ENCODE measurements at places on chromosomes 1 and 21.

DNA sequence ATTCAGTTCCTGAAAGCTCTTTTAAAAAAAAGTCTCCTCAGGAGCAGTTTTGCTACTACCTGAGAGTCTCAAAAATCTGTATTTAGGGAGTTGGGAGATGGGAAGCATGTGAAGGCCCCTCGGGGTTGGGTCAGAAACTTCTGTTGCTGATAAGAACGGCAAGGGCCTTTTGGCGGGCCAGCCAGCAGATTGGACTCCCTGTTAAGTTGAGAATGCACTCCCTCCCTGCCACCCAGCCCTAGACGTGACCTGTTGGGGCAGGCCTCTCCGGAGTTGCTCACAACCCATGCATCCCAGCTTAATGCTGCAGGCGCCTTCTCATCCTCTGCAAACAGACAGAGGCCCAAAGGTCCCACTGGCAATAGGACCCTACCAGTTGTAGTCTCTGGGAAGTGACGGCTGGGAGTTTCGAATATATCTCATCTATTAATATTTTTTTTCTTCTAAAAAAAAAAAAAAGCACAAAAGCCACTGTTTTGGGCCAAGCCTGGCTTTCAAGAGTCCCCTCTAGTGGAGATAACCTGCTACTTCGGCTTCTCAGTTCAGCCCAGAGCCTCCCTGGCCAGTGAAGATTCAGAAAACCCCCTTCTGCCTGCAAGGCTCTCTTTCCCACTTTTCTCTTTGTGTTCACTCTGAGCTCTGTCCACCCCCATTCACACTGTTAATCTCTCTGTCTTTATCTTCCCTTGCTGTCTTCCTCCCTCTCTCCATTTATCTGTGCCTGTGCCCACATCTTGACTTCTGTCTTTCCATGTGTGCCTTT is 5.3 kb downstream of the PLXNA2 start:
- no peak for DNase-seq

DNA sequence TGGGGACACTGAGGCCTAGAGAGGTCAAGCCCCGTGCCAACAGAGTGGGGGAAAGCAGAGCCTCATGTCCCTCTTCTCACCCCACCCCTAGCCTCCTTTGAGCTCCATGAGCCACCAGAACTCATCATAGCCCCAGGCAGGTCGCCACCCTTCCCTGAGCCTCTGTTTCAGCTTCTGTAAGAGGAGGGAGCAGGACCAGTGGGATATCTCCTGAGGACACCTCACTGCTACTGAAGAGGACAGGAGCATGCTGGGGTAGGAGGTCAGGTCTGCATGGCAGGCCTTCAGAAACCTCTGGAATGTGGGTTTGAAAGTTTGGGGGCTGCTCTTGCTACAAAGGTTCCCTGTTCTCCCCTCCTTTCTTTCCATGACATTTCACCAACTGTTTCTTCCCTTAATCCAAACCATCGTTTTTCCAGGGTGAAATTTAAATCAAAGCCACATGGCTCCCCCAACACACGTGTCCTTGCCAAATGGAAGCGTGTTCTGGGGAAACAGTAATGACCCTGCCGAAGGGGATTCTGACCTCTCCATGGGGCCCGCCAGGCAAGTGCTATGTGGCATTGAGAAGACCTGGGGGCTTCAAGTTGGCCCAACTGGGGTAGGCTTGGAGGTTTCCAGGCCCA is 88.1 kb upstream of the RUNX3 start:
- no peak for DNase-seq

- no peak for DNase-seq
Measured at GRCh38 chr1:166511761-166512160, 327.5 kb upstream of the POGK start.

DNA sequence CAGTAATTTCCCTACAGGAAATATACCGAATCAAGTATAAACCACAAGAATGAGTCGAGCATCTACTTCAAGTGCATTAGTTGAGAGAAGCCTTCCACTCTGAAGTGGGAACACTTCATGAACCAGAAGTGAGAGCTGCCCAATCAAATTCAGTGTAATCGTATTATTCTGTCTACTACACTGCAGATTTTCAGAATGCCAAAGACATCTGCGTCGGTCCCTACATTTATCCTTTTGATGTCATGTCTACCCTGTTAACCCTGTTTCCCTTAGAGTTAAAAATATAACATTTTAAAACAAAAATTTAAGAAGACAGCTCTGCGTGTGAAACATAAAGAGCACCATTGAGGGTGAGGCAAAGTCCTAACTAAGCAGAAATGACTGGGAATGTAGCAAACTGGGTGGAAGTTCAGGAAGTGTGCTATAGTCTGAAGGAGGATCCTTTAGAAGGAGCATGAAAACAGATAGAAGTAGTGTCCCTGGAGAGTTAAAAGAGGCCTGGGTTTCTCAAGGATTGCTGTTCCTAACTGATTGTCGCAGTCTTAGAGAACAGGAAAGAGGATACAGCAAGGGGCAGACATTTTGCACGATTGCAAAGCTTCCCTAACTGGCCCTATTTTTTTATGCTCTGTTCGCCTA is 291.2 kb downstream of the PTPRC start:
- no peak for DNase-seq

- DNase-seq, result no peak
Measured at GRCh38 chr1:6448749-6449631, 17.0 kb downstream of the TNFRSF25 start.

- no peak for DNase-seq
Measured at GRCh38 chr1:3858231-3858981, 1.1 kb downstream of the DFFB start.

DNA sequence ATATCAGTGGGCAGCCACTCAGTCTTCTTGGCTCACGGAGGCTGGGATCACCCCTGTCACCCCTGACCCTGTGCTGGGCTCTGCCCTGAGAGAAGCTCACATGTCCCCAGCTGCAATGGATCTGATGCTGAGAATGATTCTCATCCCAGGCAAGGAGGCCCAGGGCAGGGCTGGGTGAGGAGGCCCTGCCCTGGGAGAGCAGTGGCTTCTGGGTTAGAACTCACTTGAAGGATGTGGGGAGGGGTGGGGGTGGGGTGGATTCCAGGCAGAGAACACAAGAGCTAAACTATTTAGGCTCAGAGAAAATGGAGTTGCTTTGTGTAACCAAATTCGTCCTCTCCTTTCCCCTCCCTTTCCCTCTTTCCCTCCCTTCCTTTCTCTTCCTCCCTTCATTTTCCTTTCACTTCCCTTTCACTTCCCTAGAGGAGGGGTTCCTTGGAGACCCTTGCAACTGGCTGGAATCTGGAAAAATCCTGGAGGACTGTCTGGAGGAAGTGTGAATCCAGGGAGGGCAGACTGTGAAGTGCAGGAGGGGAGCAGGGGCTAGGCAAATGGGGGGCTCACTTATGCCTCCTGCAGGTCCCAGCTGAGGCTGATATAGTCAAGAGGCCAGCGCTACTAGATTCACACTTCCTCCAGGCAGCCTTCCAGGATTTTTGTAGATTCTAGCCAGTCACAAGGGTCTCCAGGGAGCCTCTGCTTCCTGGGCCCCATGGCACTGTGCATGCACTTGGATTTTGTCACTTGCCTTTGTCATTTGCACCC is 47.0 kb downstream of the IGSF21 start:
- no peak for DNase-seq

DNA sequence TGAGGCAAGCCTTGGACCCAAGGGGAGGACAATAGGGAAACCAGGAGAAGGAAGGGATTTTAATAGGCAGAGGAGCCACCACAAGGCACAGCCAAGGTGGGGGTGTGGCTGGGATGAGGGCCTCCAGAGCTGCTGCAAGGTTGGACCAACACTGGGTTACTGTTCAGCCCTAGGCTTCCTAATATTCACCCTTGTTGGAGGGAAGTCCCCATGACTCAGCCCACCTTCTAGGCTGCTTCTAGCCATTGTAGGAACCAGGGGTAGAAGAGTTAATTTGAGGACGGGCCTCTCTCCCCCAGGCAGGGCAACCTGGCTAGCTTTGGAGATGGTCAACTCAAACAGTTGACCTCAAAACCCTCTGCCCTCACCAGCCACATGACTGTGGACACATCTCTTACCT is 59.5 kb downstream of the KCNN3 start:
- no peak for DNase-seq

DNA sequence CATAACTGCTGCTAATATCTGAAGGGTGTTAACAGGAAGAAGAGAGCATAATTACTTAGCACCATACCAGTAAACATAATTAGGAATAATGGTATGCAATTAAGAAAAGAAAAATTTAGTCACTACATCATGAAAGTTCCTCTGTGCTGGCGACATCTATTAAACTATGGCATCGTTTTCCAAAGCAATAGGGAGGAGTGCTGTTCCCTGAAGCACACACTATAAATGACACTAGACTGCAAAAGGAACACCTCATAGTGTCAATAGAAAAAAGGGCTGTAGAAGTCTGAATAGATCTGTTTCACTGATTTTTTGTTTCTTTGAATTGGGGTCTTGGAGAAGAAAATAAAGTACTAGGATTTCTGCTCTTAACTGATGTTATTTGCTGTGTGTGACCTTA is 773.6 kb upstream of the B3GALT2 start:
- DNase-seq, result no peak

GRCh38 chr1:73042403-73042802 is 760.1 kb upstream of the NEGR1 start:
- no peak for DNase-seq

GRCh38 chr1:37958690-37959089 is 11.8 kb upstream of the INPP5B start:
- DNase-seq, result no peak

DNA sequence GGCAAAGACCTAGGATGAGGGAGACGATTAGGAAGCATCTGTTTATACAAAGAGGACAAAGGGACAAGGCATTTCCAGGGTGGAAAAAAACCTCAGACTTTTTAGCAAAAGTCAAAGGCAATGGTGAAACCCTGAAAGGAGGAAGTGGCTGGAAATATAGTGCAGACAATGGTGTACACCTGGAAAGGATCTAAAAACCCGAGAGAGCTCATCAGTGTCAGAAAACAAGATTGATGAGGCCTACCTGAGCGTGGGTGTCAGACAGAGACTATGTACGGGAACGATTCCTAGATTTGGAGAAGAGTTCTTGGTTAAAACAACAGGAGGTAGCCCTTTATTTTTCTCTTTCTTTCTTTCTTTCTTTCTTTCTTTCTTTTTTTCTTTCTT is 68.8 kb upstream of the HUNK start:
- DNase-seq, result no peak

DNA sequence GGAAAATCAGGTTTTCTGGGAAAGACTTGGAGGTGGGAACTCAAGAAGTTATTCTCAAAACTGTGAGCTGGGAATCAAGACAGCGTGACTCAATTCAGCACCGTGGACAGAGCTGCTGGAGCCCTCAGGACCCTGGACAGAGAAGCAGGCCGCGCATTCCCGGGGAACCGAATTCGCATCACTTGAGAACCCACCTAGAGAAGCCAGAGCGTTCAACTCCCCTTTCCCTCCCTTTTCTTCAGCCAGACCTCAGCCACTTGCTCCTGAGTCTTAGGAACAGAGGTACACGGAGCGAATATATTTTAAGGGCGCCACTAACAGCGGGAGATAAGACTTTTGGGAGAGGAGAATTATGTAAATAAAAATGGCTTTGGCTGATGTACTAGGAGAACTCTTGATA is 2.0 kb upstream of the LIN28A start:
- DNase-seq, result peak; percentile 71

- DNase-seq, result no peak
Measured at GRCh38 chr1:3879787-3880428, 20.2 kb downstream of the C1orf174 start.

- no peak for DNase-seq
Measured at GRCh38 chr21:38952890-38953289, 147.2 kb downstream of the ETS2 start.

DNA sequence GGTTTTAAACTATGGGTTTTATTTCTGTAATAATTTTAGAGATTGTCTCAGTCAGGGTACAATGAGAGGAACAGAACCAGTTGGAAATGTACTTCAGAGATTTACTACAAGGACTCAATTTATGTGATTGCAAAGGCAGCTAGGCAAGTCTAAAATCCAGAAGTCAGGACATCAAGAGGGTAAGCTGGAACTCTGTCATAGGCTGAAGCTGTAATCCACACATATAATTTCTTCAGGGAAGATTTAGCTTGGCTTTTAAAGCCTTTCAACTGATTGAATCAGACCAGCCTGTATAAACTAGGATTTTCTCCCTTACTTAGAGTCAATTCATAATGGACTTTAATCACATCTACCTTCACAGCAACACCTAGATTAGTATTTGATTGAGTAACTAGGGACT is 24.3 kb upstream of the LELP1 start:
- DNase-seq, result no peak

- no peak for DNase-seq
Measured at GRCh38 chr1:9247894-9248293, 13.3 kb downstream of the H6PD start.

- no peak for DNase-seq
Measured at GRCh38 chr1:180208264-180208663, 21.8 kb upstream of the LHX4 start.

GRCh38 chr1:214514032-214514818 is 37.2 kb downstream of the PTPN14 start:
- DNase-seq, result no peak

GRCh38 chr1:57158604-57158998 is 192.8 kb upstream of the C8B start:
- DNase-seq, result no peak

DNA sequence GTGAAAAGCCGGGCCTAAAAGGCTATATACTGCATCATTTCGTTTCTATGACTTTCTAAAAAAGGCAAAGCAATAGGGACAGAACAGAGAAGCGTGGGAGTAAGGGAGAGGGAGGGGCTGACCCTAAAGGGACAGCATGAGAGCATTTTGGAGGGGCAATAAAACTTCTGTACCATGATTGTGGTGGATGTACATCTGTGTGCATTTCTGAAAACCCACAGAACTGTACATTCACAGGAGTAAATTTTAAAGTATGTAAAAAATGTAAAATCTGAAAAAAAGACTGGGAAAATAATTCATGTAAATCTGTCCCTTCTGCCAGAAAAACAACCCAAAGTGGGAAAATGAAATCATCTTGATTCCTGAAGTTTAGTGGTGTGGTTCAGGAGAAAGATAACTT is 235.4 kb downstream of the CENPF start:
- no peak for DNase-seq

DNA sequence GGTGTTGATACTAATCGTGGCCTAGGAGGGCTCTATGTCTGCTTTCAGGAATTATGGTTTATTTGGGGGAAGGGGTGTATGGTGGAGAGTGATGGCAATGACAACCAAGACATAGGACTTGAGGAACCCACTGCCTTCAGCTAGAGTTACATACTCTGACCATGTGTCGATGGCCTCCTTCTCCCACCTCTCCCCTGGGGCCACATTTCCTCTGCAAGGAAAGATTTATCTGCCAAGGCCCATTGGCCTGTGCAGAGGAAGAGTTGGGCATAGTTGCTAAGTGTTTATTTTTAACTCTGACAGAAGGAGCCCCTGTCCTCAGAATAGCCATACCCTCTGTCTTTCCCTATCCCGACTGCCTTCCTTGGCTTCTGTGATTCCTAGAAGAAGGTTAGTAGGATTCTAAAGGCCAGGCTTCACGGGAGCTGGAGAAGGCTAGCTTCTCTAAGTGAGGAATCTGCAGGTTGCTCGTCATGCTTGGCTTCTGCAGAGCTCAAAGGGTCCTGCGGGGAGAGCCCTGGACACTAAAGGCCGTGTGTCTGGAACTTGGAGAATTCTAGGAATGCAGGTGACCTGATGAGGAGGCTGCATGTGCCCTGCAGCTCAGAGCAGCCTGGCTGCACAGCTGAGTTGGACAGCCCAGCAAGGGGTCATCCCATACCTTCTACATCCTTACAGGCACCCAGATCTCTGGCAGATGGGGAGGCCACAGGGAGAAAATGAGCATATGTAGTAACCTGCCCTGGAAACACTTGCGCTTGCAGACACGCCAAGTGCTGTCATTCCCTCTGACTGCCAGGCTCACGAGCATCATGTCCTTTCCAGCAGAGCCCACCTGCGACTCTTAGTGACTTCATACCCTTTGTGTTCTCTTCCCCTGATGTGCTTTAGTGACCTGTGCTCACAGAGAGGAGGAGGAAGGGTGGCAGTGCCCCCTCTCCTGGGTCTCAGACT is 9.7 kb downstream of the MAPKAPK2 start:
- DNase-seq, result no peak
